ENCODE measurements at places on chromosomes 1 and 21.
A peak's percentile ranks its signal among the peaks of the same experiment; 100 is the strongest.

DNA sequence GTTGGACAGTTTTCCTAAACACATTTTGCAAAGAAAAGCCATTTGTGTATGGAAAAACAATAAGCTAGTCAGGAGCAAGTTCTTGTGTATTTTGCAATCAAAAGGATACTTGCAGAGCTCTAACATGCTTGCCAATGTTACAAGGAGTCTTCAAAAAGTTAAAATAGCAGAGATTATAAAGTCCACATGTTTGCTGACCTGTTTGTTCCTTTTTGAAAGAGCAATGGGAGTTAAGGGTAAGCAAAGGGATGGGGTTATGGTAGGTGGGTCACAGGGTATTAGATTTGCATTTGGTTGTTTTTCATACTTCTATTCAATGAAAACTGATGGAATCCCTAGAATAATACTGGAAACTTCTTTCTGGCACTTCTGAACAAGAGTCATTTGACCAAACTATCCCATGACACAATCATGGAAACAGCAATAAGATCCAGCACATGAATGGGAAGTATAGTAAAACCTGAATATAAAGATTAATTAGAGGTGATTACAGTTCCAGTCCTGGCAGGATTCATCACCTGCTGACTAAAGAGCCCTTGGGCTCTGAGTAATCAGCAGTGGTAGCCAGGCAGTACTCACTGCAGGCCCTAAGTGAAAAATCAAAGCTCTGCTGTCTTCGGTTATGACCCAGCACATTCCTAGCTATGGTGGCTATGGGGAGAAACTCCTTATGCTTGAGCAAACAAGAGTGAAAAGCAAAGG is 27.1 kb upstream of the ZC3H11B start:
- H3K27ac ChIP-seq = no peak overlapping the region
- H3K4me3 ChIP-seq = no peak overlapping the region
- DNase-seq = no peak
- no peaks in the 10 kb centered on the region for H3K4me1 ChIP-seq

- H3K4me1 ChIP-seq = peaks cover 20% of the 10 kb centered on the region
- no peaks in the 10 kb centered on the region for H3K27me3 ChIP-seq
- DNase-seq = no peak
- peak overlapping the region; percentile 67 for H3K4me3 ChIP-seq
- H3K27ac ChIP-seq = peak overlapping the region; percentile 97
- H3K36me3 ChIP-seq = peaks cover 16% of the 10 kb centered on the region
Measured at GRCh38 chr21:29025328-29025713, 853 bp downstream of the USP16 start.

GRCh38 chr1:22611530-22611947 is 24.9 kb upstream of the C1QA start:
- no peaks in the 10 kb centered on the region for H3K27me3 ChIP-seq
- no peak overlapping the region for H3K27ac ChIP-seq
- no peaks in the 10 kb centered on the region for H3K36me3 ChIP-seq

DNA sequence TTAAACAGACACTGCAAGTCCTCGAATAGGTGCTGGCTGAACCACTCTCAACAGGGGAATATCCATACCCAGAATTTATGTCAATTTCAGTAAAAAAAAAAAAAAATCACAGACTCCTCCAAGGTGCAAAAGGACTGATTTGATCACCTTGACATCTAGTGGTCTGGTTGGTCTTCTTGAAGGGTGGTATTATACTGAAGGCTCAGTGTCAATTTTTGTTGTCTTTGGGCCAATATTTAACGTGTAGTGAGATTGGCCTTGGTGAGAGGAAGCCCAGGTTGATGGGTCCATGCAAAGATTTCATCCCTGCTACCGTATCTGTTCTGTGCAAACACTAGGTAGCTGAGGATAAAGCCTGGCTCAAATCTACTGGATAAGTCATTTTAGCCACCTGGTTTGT is 4.0 kb upstream of the GBP5 start:
- H3K27me3 ChIP-seq = no peaks in the 10 kb centered on the region
- no peaks in the 10 kb centered on the region for H3K4me1 ChIP-seq
- no peak for DNase-seq
- no peak overlapping the region for H3K27ac ChIP-seq
- H3K36me3 ChIP-seq = no peaks in the 10 kb centered on the region

GRCh38 chr1:160743266-160743665 is 4.2 kb downstream of the SLAMF7 start:
- no peaks in the 10 kb centered on the region for H3K27me3 ChIP-seq
- H3K27ac ChIP-seq = no peak overlapping the region
- no peak for DNase-seq
- H3K4me3 ChIP-seq = no peak overlapping the region

- no peaks in the 10 kb centered on the region for H3K4me1 ChIP-seq
- H3K36me3 ChIP-seq = no peaks in the 10 kb centered on the region
- no peak for DNase-seq
- no peaks in the 10 kb centered on the region for H3K27me3 ChIP-seq
- H3K27ac ChIP-seq = no peak overlapping the region
Measured at GRCh38 chr1:78297836-78298235, 192.9 kb upstream of the PTGFR start.

DNA sequence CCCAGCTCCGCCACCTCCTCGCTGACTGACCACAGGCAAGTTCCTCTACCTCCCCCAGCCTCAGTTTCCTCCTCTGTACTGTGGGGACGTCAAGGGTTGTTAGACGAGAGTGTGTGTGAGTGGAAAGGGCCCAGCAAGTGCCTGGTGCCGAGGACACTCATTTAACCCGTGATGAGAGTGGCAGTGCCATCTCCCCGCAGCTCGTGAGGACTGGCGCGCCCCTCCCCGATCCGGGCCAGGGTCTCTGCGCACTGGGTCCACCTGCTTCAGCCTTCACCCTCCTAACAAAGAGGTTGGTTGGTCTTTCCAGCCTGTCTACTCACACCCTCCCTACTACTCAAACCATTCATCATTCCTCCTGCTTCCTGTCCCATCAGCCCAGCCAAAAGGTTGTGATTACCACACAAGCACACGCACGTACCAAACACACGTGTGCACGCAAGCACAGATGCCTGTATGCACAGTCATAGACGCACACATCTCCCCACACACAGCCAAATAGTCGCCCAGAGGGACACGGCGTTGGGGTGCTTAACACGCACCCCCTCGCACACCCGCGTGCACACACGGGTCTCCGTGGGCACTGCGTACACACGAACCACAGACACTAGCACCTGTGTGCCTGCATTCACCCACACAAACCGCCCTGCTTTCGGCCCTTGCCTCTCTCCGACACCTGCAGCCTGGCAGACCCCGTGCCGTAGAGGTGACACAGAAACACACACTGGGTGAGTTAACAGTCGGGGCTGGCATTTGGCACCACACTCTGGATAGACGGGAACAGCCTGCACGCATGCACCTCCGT is 39.3 kb downstream of the TAS1R2 start:
- no peak for DNase-seq
- no peaks in the 10 kb centered on the region for H3K4me1 ChIP-seq
- H3K27ac ChIP-seq = no peak overlapping the region
- H3K4me3 ChIP-seq = no peak overlapping the region
- no peaks in the 10 kb centered on the region for H3K27me3 ChIP-seq
- H3K36me3 ChIP-seq = no peaks in the 10 kb centered on the region

DNA sequence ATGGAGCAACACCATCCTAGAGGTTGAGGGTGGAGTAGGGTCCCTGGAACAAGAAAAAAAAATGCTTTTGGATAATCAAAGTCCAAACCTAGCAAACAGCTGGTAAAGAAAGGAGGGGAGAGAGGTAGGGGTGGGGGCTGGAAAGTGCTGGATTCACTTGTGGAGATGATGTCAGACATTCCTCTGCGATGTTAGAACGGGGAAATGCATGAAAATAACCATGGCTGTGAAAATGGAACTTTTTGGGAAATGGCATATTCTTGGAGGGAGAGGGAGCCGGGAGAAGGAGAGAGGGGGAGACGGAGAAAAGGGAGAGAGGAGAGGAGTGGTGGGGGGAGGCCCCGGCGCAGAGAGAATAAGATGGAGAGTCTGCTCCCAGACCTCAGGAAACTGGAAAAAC is 53.6 kb downstream of the OLFML2B start:
- no peaks in the 10 kb centered on the region for H3K27me3 ChIP-seq
- no peaks in the 10 kb centered on the region for H3K36me3 ChIP-seq
- H3K4me3 ChIP-seq = no peak overlapping the region
- DNase-seq = no peak
- no peak overlapping the region for H3K27ac ChIP-seq
- H3K4me1 ChIP-seq = no peaks in the 10 kb centered on the region

- no peak overlapping the region for H3K4me3 ChIP-seq
- no peaks in the 10 kb centered on the region for H3K27me3 ChIP-seq
- H3K27ac ChIP-seq = no peak overlapping the region
- H3K36me3 ChIP-seq = no peaks in the 10 kb centered on the region
- peaks cover 12% of the 10 kb centered on the region for H3K4me1 ChIP-seq
Measured at GRCh38 chr1:93000291-93000690, 39.0 kb upstream of the DIPK1A start.

DNA sequence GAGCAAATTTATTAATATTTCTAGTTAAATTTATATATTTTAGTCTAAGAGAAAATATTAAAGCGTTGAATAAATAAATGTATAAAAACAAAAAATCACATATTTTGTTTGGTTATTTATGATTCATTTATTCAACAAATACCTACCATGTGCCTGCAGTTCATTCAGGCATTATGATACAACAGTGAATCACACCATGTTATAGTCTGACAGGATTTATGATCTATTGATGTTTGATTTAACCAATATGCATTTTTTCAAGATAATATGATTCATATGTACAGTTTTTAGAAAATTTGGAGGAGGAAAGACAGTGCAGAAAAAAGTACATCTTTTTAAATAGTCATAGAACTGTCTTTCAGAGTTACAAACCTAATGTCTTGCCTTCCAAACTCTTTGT is 7.4 kb upstream of the TRIM58 start:
- no peaks in the 10 kb centered on the region for H3K27me3 ChIP-seq
- no peaks in the 10 kb centered on the region for H3K36me3 ChIP-seq
- H3K27ac ChIP-seq = no peak overlapping the region

DNA sequence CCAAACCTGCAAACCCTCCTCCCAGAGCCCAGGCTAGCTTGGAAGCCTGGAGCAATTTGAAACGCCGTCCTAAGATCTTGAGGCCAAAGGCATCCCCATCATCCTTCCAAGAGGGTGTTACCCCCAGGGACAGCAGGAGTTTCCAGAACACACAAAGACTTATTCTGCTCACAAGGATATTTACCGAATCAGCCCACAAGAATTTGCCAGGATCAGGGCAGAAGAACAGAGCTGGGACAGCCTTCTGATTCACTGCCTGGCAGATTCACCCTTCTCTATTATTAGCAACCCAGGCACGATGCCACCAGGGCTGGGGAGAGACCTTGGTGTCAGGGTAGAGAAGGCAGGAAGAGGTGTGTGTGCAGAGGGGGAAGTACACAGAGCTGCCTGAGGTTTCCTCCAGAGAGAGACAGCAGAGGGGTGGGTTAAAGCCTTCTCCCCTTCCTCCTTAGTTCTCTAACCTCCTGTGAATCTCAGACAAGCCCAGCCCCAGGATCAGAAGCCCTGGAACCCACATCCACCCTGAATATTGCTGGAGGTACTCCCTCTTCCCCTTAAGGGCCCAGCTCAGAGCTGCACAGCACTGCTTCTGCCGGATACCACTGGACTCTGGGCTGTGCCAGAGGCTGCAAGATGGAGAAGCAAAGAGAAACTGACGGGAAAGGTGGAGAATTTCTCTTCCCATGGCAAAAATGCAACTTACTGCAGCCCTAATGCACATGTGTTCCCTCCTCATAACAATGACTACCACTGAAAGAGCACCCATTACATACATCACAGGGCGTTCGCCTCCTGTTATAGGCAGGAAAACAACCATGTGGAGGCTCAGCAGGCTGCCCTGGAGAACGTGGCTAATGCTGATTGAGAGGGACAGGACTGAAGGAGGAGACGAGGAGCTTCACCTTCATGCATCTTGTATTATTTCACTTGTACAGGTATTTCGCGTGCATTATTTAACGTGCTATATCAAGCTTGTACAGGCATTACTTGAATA is 61.8 kb downstream of the ITPKB start:
- H3K4me1 ChIP-seq = peaks cover 92% of the 10 kb centered on the region
- DNase-seq = peak; percentile 91
- no peak overlapping the region for H3K4me3 ChIP-seq
- H3K36me3 ChIP-seq = no peaks in the 10 kb centered on the region
- H3K27ac ChIP-seq = peak overlapping the region; percentile 96
- no peaks in the 10 kb centered on the region for H3K27me3 ChIP-seq

- H3K4me3 ChIP-seq = no peak overlapping the region
Measured at GRCh38 chr21:26546446-26547097, 26.5 kb downstream of the CYYR1 start.

DNA sequence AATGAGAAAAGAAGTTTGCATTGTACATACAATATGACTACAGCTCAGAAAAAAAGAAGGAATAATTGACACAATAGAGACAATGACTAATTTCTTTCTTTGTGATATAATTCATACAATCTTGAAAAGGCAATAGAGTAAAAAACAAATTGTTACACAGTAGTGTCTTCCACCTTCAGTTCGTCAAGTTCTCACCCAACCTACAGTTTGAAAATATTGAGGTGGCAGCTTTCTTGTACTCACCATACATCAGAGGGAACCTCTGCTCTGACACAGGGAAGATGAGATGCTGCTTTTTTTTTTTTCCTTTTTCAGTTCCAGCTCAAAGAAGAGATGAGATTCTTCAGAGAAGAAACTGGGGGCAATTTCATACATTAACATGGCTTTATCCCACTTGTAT is 173.2 kb downstream of the ATP6V1G3 start:
- no peaks in the 10 kb centered on the region for H3K4me1 ChIP-seq
- no peak overlapping the region for H3K27ac ChIP-seq
- H3K36me3 ChIP-seq = no peaks in the 10 kb centered on the region
- no peaks in the 10 kb centered on the region for H3K27me3 ChIP-seq

- no peaks in the 10 kb centered on the region for H3K27me3 ChIP-seq
- peak overlapping the region; percentile 45 for H3K4me3 ChIP-seq
- no peak for DNase-seq
Measured at GRCh38 chr1:153679337-153680119, 1.0 kb downstream of the NPR1 start.

DNA sequence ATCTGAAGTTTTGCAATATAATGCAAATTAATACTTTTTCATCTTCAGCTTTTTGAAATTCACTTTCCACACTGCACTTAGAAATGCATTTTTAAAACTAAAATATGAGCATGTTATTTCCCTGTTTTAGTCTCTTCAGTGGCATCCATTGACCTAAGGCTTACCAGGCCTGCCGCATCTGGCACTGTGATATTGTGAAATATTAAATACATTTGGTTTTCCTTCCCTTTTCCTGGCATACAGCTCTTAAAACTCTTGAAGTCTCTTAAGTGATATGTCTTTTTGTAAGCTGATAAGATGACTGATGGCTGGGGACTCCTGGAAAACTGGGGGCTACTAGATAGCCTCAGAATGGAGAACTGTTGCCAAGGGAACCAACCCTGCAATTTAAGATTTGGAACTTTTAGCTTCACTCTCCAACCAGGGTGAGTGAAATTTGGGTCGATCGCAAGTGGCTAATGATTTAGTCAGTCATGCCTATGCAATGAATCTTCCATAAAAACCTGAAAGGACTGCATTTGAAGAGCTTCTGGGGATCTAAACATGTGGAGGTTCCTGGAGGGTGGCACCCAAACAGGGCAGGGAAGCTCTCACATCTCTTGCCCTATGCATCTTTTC is 75.5 kb upstream of the PDC start:
- H3K27ac ChIP-seq = no peak overlapping the region
- no peak overlapping the region for H3K4me3 ChIP-seq
- no peaks in the 10 kb centered on the region for H3K36me3 ChIP-seq

GRCh38 chr1:38009088-38009840 is 3.3 kb upstream of the UTP11 start:
- no peak overlapping the region for H3K27ac ChIP-seq
- peaks cover 2% of the 10 kb centered on the region for H3K36me3 ChIP-seq
- no peak for DNase-seq
- H3K4me3 ChIP-seq = no peak overlapping the region
- peaks cover 28% of the 10 kb centered on the region for H3K4me1 ChIP-seq
- no peaks in the 10 kb centered on the region for H3K27me3 ChIP-seq

All from right atrium auricular region (tissue), 2 donors.